ENCODE measurements at places on chromosomes 3 and 15.

- no peak for DNase-seq
These were observed 764.8 kb upstream of the NR2F2 start for GRCh38 chr15:95565690-95566089.

DNA sequence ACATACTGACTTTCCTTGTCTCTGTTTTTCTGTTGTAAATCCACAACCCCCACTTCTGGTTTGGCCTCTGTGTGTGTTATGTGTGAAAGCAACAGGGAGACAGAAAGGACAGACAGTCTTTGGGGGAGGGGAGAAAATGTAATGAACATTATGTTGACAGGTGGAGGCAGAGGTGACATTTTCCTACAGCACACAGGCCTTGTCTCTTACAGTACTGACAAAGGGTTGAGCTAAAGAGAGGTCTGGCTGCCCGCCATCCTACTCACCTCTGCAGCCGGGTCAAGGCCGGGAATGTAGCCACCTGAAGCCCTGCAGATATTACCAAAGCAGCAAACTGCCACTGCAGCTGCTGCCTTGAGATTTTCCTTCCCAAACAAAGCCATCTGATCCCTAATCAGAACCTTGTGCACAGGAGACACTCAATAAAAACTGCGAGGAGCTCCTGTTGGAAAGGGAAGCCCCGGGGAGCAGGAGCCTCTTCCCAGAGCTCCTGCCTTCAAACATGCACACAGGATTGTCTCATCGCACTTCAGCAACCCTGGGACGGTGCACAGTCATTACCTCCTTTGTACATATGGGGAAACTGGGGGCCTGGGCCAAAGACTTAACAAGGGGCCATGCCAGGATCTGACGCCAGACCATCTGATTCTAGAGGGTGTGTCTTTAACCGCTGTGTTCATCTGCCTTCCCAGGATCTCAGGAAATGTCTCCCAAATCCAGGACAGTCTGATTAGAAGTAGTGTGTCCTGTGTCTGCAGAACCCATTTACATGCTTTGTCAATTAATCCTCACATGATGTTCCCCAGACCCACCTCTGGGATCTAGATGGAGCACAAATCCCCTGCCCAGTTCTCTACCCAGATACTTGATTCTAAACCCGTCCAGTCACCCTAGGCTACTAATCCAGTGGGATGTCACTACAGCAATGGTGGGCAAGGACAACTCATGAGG, 14.2 kb downstream of the MYO5C start:
- no peak for DNase-seq

GRCh38 chr3:120498556-120499346, 48.0 kb upstream of the FSTL1 start:
- DNase-seq: no peak

- DNase-seq: no peak
These were observed 9.1 kb upstream of the FOXB1 start for GRCh38 chr15:59994888-59995557.

- DNase-seq: no peak
These were observed 106.2 kb downstream of the HERC1 start for GRCh38 chr15:63727542-63727941.

- DNase-seq: peak; percentile 95
These were observed at the start of gene KATNBL1 for GRCh38 chr15:34209421-34210282. Gene KATNBL1 (minus strand): TSS chr15:34210096. CDS start chr15:34163676, 46,420 bp downstream.

DNA sequence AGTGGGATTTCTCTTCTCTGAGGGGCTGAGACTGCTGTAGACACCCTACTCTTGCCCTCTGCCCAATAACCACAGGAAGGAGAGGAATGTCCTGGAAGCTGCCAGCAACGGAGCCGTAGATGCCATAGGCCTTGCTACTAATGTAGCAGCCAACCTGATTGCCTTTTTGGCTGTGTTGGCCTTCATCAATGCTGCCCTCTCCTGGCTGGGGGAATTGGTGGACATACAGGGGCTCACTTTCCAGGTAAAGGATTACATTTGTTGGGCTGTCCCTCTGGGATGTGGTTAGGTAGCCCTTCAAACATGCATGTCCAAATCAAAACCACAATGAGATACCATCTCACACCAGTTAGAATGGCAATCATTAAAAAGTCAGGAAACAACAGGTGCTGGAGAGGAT, 16.1 kb downstream of the SLC28A2 start:
- DNase-seq: no peak

- no peak for DNase-seq
These were observed 300.1 kb upstream of the C2CD4B start for GRCh38 chr15:62465173-62465572.

DNA sequence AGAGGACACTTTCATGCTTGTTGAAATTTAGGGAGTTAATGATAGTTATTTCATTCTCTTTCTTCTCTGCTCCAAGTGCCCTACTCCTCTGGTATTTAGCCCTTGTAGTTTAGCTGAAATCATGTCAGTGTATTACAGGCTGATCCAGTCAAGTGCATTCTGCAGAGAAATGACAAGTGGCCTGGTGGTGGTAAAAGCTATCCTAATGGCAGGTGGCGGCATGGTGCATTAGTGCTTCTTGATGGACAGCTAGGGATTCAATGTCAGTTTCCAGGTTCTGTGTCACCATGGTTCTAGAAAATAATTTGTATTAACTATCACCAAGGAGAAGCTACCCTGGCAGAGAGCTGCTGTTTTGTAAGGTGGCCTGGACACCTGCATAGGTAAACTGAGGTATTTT, 90.0 kb upstream of the BNIP2 start:
- no peak for DNase-seq

- DNase-seq: no peak
These were observed 619 bp downstream of the EIF2AK4 start for GRCh38 chr15:39934397-39935071.

GRCh38 chr15:55226127-55226526, 29.4 kb upstream of the RSL24D1 start:
- DNase-seq: no peak

- DNase-seq: no peak
These were observed 108.8 kb upstream of the PTPRG start for GRCh38 chr3:61452535-61453090.

GRCh38 chr3:151568184-151568583, 107.3 kb upstream of the IGSF10 start:
- DNase-seq: no peak

- no peak for DNase-seq
These were observed 72.1 kb downstream of the GJD2 start for GRCh38 chr15:34682674-34683073.

DNA sequence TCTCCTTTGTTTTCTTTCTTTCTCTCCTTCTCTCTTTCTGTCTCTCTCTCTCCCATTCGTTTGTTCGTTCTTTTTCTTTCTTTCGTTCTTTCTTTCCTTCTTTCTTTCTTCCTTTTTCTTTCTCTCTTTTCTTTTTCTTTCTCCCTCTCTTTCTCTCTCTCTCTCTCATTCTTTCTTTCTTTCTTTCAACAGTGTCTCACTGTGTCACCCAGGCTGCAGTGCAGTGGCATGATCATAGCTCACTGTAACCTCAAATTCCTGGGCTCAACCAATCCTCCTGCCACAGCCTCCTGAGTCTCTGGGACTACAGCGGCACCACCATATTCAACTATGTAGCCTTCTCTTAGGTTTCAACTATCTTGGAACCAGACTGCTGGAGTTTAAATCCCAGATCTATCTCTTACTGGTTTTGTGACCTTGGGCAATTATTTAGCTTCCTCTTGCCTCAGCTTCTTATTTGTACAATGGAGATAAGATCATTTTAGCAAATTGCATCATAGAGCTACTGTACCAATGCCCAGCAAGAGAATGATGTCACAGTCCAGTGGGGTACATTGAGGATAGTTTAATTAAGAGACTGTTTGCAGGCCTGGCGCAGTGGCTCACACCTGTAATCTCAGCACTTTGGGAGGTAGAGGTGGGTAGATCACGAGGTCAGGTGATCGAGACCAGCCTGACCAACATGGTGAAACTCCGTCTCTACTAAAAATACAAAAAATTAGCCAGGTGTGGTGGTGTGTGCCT, 27.3 kb upstream of the PARL start:
- no peak for DNase-seq

- no peak for DNase-seq
These were observed 55.8 kb downstream of the TMED3 start for GRCh38 chr15:79366691-79367090.

- DNase-seq: no peak
These were observed 76.9 kb downstream of the CACNA1D start for GRCh38 chr3:53571264-53571663.

GRCh38 chr15:58016581-58017175, 48.8 kb downstream of the ALDH1A2 start:
- DNase-seq: no peak
